Hypothalamus (tissue), 51 donors: ENCODE measurements at places on chromosomes 5 and 9.

DNA sequence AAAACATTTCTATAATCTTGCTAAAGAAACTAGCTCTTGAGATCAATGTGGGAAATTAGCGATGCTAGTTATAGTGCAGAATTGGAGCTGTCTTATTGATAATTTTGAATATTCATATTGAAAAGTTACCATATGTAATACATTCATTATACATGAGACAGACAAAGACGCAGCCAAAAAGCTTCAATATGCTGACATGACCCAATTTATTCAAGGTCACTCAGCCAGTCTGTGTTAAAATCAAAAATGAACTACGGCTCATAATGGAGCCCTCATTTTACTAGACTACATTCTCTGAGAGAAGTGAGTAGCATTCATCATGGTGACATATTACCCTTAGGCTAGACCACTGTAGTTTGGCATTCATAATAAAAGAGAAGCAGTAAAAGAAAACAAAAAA is 107.3 kb upstream of the GABRG2 start:
- DNase-seq = no peak

DNA sequence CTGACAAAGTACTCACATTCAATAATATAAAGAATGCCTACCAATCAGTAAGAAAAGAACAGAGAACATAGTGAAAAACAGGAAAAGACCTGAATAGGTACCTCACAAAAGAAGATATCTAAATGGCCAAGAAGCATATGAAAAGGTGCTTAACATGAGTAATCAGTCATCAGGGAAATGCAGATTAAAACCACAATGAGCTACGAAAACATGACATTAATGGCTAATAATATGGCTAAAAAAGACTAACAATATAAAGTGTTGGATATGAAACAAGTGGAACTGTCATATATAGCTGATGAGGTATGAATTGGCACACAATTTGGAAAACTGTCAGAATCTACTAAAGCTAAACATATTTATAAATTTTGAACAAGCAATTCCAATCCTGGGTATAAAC is 18.9 kb downstream of the DENND1A start:
- no peak for DNase-seq

DNA sequence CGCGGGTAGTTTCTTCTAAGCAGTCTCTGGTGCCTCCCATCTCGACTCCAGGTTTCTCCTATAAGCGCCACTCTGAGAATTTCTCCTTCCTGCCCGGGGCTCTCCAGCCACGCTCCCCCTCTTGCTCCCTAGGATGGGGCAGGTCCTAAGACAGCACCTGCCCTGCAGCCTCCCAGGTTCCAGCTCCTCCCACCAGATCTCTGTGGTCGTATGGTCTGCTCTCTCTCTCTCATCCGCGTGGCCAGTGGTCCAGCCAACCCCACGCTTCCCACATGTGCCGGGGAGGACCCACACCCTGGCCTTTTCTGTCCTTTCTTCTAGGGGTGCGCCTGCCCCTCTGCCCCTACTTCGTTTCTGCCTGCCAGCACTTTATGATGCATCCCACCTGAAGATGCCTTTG is 40.5 kb downstream of the MVB12B start:
- DNase-seq = no peak

DNA sequence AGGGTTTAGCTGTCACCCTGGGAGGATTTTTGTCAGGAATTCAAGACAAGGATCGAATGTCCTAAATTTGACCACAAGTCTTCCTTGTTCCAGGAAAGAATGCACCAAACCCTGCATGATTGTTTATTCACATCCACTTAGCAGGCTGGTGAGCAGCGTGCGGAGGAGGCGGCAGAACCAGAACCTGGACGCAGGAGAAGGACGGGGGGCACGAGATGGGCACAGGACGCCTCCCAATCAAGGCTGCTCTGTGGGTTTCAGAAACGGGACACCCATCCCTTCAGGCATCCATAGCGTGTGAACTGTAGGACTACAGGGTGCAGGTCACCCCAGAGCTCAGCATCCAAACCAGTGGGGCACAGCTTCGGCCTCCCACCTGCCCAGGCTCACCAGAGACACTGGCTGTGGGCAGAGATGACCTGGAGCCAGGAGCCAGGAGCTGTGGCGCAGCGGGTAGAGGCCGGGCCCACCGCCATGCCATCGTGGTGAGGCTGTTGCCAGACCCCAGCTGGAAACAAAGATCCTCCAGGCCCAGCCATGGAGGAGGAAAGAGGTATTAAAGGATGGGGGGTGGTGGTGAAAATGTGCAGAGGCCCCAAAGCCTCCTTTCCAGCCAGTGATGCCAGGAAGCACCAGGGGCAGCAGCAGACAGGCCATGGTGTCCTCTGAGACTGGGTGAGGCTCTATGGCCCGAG is 32.3 kb upstream of the ADAMTS2 start:
- no peak for DNase-seq

DNA sequence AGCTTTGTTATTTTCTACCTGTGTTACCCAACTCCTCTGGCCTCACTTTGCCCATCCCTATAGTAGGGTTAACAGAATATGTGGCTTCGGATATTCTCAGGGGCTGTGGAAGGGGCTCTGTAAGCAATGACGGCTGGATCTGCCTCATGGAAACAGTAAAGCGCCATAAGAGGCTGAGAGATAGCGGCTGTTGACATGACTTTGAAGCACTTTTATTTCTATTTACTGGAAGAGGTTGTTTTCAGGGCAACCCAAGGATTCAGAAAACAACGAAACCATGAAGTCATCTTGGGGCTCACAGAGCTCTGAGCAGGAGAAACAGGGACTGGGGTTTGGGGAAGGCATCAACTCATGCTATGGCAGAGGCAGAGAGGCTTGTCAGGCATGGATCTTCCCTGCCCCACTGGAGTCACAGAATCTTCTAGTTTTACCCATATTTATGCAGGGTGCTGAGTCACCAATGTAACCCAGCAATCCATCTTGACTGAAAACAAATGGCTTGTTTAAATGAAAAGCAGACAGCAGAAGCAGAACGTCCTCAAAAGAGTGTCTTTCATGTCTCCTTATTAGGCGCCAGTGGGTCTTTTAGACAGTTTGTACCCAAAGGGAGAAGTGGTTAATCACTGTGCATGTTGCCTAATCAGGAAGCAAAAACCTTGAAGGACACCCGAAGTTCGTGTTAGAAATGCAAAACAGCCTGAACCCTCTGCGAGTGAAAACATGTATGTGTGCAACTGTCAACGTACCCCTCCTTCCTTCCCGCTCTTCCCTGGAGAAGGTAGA is 113.0 kb downstream of the COL23A1 start:
- DNase-seq = no peak

- DNase-seq = no peak
Observed at GRCh38 chr5:177378884-177379883, 5.0 kb upstream of the SLC34A1 start.

GRCh38 chr5:86644843-86645242 is 27.1 kb downstream of the COX7C start:
- DNase-seq = no peak

DNA sequence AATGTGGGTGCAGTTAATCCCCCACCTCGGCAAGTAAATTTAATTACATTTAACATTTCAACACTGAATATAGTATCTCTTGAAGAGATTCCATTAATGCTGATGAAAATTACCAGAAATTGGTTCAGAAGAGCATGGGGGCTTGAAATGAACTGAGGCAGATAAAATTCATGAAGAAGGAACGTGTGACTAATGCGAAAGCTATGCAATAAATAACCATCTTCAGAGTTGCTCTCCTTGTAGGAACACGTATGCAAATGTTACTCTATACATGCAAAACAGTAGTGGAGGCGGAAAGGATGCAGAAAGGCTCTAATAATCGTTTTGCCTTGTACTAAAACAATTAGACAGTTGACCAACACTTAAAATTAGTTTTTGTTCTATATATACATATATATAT is 320.2 kb downstream of the CTNND2 start:
- no peak for DNase-seq

DNA sequence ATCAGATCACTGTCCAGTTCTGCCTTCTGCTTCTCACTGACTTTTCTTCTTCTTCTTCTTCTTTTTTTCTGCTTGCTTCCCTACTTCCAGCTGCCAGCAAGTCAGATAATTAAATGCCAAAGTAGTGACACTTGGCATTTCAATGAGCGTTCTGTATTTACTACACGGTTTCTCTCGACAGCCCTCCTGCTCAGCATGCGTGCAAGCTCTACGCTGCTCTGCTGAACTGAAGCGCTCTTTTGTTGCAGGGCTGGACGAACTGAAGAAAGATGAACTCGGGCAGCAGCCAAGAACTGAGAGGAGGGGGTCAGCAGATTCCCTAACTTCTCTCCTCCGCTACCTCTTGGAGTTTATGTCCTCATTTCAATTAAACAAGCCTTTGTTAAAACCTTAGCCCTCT is 319.1 kb downstream of the GLIS3 start:
- DNase-seq = no peak

GRCh38 chr5:157563929-157564716 is 11.5 kb downstream of the ADAM19 start:
- DNase-seq = no peak

- no peak for DNase-seq
Observed at GRCh38 chr5:81505672-81506071, 111.7 kb upstream of the ACOT12 start.

DNA sequence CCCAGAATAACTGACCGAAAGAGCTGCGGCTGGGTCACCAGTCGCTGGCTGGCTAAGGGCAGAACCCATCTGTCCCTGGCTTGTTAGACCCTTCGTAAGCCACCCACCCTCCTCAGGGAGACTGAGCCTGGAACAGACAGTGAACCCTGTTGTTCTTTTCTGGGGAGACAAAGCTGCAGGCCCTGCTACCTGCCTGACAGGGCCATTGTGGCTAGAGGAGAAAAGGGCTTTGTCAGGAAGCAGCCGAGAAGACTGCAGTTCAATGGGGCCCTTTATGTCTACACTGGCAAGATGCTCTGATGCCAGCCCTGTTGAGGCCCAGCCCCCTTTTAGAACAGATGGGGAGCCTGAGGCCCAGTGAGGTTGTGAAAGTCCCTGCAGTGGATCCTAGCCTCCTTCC is 3.7 kb upstream of the NIPAL4 start:
- peak; percentile 78 for DNase-seq

GRCh38 chr5:157167214-157167621 is 1.2 kb upstream of the GARIN3 start:
- no peak for DNase-seq

- no peak for DNase-seq
Observed at GRCh38 chr5:142319560-142320429, 5.0 kb downstream of the SPRY4 start.

DNA sequence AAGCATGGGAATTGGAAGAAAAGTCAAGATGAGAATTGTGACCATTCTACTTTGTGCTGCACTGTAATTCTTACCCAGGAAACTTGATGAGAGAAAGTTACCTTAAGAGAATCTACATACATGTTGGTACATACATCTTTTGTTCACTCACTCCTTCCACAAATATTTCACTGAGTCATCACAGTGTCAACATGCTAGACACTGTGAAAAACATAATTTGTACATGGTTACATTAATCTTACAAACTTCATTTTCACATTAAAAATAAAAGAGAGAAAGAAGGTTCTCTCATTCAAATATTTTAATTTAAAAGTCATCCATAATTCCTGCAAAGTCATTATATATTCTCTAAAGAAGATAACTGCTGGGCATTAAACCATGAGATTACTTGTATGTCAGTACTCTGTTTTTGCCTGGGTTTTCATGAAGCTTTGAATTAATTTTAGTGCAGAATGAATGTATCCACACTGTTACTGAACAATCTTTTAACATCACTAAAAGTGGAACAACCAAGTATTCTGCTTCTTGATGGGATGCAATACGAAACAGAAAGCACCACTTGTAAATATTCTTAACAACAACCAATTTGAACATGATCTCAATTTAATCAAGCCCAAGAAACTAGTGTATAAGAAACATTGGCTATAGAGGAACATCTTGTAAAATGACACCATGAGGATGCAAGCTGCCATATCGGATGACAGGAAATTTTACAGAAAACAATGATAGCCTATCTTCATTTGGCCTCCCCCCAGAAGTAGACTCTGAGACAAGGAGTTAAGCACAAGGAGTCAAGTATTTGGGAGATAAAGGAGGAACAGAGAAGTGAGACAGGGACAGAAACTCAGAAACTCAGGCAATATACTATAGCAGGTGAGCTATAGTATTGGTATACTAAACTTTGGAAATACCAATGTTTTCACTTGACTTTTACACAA is 28.4 kb downstream of the ERP44 start:
- DNase-seq = no peak

GRCh38 chr9:121322037-121322736 is 47.9 kb downstream of the STOM start:
- DNase-seq = no peak

DNA sequence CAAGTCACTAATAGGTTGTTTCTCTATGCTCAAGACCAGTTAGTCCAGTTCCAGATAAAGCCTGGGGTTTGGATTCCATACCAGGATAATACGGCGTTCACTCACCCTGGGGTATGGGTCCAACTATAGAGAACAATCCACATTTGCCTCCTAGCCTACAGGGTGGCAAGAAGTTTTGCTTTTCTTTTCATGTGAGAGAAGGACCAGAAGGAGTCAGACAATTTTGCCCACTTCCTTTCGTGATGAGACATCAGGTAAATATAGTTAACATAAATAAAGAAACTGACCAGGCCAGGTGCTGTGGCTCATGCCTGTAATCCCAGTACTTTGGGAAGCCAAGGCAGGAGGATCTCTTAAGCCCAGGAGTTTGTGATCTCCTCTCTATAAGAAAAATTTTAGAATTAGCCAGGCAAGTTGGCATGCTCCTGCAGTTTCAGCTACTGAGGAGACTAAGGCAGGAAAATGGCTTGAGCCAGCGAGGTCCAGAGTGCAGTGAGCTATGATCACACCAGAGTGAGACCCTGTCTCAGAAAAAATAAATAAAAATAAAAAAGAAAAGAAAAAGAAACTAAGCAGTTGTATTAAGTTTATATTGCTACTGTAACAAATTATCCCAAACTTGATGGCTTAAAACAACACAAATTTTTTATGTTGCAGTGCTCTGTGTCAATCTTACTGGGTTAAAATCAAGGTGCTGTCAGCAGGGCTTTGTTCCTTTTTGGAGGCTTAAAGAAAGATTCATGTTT is 7.5 kb upstream of the REEP5 start:
- no peak for DNase-seq

DNA sequence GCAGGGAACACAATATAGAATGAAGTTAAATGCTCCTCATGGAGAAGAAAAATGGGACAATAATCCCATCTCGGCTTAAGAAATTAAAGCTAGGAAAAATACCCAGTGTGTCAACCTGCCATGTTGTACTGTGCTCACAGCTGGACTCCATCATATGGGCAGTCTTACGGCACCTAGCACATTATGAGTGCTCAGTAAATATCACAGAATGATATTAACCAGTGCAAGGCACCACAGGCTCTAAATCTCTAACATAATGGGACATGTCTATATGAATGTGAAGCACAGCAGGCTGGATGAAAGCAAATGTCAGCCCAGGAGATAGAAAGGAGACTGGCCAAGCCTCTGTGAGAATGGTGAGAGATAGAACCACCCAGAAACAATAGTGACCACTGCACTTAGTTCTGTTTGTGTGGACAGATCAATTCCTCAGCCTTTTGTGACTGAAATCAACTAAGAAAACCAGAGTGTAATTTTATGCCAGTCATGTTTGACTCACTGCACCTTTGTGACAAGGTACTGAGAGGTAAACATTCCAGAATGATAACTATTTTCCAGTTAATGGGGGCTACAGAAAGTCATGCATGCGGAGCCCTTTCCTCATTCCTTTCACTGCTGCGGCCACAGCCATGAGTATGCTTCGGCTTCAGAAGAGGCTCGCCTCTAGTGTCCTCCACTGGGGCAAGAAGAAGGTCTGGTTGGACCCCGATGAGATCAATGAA is 140.4 kb upstream of the CDH6 start:
- no peak for DNase-seq
